ENCODE measurements at places on chromosomes 2 and 18.

DNA sequence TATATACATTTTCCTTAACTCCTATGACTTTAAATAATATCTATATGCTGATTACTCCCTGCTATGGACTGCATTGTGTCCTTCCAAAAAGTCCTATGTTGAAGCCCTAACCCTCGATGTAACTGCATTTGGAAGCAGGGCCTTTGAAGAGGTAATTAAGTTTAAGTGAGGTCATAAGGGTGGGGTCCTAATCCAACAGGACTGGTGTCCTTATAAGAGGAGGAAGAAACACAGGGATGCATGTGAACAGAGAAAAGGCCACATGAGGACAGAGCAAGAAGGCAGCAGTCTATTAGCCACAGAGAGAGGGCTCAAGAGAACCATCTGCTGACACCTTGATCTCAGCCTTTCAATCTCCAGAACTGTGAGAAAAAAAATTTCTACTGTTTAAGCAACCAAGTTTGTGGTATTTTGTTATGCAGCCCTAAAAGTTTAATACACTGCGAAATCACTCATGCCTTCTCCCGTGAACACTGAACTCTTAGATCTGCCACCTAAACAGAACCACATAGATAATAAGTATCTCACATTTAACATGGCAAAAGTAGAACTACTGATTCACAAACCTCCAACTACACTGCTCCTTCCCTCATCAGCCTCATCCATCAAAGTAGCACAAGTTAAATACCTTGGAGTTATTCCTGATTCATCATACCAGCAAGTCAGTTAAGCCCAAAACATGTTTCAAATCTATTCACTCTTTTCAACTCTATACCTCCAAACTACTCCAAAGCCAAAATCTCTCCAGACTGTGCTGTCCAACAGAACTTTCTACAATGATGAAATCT is 65.4 kb downstream of the HIBCH start:
- no peak for DNase-seq

GRCh38 chr2:29113891-29114321 is 1.3 kb upstream of the CLIP4 start:
- peak; percentile 41 for DNase-seq

DNA sequence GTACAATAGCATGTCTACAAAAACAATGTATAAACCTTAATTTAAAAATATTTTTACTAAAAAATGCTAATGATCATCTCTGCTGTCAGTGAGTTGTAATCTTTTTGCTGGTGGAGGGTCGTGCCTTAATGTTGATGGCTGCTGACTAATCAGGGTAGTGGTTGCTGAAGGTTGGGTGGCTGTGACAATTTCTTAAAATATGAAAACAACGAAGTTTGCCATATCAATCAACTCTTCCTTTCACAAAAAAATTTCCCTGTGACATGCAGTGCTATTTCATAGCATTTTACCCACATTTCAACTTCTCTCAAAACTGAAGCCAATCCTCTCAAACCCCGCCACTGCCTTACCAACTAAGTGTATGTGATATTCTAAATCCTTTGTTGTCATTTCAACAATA is 112.4 kb downstream of the OLA1 start:
- peak; percentile 39 for DNase-seq

DNA sequence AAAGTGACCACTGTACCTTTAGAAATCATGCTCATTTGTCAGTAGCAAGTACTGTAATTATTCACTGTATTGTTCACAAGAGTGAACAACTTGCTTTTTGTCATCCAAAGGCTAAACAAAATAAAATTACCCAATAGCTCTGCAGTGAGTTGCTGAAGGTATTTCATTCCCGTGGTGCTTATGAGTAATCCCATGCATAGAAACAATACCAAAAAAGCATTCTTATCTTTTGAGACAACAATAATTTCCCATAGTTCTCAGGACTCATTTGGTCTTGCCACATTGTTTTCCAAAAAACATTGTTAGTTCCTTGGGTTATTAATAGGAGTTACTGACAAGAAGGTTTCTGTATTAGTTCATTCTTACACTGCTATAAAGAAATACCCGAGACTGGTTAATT is 503.2 kb upstream of the FAM98A start:
- DNase-seq: peak; percentile 45

DNA sequence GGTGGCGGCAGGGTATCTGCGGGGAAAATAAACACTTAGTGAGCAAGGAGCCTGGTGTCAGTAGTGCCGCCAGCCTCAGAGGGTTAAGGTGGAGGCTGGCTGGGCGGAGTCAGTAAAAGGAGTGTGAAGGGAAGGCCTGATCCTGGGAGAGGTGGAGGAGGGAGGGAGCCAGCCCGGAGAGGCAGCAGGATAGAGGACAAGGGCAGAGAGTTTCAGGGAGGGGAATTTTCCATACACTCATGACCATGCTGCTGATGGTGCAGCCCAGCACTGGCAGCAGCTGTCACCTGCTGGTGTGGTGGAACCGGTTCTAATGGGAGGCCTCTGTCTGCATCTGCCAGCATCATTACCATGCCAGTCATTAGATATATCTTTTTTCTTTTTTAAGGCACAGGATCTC is 2.0 kb upstream of the TEX44 start:
- DNase-seq: no peak

DNA sequence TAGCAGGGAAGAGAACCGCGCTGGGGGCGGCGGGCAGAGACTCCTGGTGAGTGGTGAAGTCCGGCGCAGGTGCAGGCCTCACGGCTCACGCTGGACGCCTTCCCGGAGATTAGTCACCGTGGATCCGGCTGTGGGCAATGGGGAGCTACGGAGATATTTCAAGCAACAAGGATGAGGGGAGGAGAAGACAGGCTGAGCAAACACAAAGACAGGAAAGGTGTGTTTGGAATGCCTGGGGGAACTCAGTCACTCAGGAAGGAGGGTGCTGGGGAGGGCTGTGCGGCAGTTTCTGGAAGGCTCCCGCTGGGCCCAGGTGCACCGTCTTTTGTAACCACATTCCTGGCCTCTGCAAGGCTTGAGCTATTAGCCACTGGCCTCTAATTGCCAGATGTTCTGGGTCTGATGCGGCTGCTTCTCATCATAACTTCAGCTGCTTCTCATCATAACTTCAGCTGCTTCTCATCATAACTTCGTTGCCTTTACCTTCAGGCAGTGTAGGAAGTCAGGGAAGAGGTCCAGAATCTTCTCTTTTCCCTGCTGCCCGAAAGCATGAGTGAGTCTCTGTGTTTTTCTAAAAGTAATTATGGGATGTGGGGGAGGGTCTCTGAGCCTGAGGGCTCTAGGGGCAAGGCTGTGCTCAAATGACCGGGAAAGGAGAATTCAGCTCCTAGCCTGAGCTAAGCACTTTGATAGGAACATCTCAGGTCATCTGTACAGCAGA is 118.9 kb downstream of the PXDN start:
- peak; percentile 85 for DNase-seq

DNA sequence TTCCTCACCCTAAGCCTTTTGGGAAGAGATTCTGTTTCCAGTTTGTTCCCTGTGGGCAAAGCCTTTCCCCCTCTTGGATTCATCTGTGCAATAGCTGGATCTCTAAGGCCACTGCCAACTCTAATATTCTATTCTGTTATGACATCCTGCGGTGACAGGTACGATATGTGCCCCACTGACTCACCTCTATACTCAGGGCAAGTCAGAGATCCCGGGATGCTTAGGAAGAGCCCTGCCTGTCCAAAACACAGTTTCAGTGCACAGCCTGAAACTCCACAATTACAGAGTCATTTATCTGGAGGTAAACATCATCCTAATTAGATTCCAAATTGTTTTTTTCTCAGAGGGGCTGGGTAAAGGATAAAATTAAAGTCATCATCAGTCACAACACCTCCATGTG is 190.2 kb downstream of the TFCP2L1 start:
- DNase-seq: no peak

GRCh38 chr2:116141891-116142474 is 1672.5 kb upstream of the DDX18 start:
- no peak for DNase-seq

GRCh38 chr2:152115952-152116351 is 17.1 kb upstream of the CACNB4 start:
- no peak for DNase-seq

GRCh38 chr2:55856936-55857335 is 66.6 kb downstream of the EFEMP1 start:
- no peak for DNase-seq

DNA sequence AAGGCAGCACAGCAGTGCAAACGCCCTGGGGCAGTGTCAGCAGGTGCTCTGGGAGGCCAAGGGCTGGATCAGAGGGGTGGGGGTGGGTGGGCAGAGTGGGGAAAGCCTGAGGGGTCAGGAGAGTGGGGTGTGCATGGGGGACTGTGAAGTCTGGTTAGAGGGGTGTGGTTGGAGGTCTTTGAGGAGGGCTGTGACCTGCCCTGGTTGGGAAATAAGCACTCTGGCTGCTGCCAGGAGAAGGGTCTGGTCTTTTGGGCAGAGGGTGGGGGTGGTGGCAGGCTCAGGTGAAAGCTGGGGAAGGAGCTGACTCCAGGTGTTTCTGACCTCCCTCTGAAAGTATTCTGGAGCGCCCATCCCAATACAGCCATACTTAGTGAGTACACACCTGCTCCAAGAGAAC is 4.2 kb downstream of the ALPI start:
- DNase-seq: no peak
